Osteoblast (primary cell): ENCODE measurements at places on chromosomes 13 and 19.

DNA sequence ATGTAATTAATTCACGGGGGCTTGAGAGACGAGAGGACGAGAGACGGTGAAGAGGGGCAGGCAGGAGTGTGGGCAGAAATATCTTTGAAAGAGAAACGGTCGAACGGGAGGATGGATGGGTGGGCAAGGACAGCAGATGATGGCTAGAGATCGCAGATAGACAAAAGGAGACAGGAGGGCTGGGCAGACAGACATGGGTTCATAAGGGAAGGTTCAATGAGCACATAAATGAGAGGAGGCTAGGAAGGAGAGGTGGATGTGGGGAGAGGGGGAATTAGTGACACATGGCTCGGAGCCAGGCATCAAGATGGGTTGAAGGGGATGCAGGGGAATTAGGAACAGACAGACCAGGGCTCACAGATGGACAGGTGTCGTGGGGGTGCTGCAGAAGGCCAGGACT lies 1.1 kb downstream of the SYT3 start:
- DNase-seq, result peak; percentile 81

DNA sequence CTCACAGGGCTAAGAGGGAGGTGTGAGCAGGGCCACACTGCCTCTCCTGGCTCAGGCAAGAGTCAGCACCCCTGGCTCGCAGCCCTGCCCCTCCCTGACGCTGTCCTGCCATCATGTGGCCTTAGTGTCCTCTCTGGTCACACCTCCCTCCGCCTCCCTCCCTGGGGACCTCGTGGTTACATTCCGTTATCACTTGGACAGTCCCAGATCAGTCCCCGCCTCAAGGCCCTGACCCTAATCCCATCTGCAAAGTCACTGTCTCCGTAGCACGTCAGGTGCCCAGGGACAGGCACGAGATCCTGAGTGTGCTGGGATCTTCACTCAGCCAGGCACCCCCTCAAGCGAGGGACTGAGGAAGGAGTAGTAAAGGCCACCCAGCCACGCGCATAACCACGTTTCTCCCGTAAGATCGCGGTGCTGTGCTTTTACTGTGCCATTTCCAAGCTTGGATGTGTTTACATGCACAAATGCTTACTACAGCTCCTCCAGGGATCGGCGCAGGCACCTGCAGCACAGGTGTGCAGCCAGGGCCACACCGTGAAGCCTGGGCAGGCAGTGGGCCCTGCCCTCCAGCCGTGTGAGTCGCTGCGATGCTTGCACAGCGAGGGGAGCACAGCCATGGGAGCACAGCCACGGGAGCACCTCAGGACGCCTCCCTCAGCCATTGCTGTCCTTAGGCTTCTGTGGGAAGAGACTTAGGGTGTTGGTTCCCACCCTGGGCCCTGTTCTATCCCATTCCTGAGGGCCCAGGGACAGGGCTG lies 10.7 kb upstream of the TMEM255B start:
- DNase-seq, result peak; percentile 55

DNA sequence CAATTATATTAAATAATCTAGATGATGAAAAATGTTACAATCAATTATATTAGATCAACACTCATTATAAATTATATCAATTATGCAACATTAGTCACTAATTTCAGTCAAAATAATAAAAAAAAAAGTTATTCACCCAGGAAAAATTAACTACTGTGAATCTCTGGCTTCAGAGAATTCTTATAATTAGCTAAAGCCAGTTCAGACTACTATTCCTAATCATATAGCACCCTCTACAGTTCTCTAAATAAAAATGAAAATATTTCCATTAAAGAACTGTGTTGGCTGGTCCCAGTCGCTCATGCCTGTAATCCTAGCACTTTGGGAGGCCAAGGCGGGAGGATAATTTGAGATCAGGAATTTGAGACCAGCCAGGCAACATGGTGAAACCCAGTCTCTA lies 33.0 kb downstream of the XPO4 start:
- no peak for DNase-seq

DNA sequence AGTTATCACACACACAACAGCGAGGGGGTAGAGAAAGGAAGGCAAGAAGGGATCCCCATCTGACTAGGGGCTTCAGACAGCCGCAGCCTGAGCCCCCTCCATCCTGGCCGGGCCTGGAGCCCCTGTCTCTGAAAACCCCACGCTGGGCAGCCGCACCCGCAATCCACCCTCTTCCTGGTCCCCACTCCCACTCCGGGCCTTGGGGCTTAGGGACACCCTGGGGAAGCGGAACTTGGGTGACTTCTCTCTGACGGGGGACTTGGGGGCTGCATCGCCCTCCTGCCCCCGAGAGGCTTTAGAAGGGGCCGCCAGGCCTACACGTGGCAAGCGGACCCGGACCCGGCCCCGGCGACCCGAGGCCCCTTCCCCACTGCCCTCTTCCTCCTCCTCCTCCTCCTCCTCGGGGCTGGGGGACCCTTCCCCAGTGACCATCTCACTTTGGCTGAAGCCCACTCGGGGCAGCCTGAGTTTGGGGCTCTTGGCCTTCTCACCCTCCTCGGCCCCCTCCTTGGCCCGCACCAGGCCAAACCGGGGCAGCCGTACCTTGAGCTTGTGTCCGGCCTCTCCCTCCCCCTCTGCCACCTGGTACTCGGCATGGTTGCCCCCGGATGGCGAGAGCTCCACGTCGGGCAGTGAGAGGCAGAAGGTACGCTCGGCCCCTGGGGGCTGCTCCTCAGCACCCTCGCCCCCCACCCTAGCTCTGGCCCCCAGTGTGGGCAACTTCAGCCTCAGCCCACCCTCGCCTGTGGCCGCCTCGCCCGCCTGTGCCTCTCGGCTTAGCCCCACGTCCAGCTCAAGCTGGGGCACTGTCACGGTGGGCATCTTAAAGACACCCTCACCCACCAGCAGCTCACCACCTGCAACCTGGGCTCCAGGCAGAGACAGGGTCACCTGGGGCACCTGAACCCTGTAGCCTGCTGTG lies 4.2 kb upstream of the HIPK4 start:
- peak; percentile 62 for DNase-seq

DNA sequence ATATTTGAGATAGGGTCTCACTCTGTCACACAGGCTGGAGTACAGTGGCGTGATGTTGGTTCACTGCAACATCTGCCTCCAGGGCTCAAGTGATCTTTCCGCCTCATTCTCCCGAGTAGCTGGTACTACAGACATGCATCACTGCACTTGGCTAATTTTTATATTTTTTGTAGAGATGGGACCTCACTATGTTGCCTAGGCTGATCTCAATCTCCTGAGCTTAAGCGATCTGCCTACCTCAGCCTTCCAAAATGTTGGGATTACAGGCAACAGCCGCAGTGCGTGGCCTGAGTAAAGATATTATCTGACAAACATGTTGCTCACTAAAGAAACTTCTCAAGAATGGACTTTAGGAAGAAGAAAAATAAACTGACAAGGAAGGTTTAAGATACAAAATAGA lies 125.4 kb upstream of the ABCC4 start:
- no peak for DNase-seq

DNA sequence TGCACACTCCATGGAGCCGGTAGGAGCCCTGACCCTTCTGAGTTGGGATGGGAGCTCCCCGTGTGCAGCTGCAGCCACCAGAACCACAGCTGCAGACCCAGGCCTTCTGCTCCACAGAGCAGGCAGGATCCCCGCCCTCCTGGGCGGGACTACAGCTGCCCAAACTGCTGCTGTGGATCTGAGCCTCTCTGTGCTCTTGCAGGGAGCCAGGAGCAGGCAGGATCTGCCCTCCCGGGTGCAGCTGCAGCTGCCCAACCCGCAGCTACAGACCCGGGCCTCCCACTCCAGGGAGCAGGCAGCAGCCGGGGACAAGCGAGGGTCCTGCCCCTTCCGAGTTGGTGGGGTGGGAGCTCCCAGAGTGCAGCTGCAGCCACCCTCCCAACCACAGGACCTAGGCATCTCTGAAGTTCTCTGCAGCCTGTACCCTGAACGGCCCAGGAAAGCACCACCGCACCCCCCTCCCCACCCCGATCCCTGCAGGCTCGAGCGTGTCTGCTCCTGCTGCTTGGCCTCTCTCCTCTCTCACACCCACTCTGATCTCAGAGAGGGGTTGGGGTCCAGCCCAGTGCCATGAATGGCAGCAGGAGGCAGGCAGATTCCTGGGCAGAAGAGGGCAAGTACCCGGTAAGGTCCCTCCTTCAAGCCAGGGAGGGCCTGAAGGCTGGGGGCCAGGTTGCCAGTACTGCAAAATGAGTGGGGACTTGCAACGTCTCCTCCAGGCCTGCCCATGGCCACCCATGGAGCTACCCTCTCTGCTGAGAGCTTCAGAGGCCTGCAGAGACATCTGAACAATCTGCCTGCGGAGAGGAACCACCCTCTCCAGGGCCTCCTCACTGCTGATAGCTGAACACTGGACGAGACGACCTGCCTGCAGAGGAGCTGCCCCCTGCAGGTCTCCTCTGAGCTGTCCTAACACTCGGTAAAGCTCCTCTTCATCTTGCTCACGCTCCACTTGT lies 16.4 kb upstream of the EMP3 start:
- DNase-seq, result no peak

DNA sequence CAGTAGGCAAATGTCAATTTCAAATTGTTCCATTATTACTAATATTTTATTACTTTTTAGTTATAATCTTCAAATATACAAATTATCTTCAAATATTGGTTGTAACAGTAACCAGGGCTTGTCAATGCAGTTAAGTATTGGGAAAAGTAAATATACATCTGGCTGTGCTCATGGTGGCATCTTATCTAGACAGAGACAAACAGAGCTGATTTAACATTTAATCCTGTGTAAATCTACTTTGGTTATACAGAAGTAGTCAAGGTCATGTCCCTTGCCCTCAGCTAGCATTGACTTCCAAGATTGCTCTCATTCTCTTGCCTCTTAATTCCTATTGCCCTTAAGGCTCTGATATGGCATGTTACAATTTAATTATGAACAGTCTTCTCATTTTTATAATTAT lies 98.4 kb upstream of the KLHL1 start:
- DNase-seq, result no peak

- DNase-seq, result no peak
These were observed 4.6 kb downstream of the RBM26 start for GRCh38 chr13:79401259-79402070.

DNA sequence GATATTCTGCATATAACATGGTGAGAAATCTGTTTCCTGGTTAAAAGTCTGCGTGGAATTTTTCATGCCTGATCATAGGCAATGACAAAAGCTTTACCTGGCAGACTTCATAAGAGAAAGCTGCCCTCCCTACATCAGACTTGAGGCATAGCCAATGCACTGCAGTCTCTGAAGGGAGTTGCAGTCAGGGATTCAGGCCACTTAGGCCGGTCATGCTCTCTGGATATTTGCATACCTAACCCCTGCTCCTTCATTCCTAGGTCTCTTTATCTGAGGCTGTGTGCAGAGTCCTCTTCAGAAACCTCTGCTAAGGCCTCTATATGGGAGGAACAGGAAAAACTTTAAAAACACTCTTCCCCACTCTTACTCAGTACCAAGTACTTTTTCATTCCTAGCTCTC lies 287.4 kb downstream of the PCDH17 start:
- DNase-seq, result no peak

- no peak for DNase-seq
These were observed 567.5 kb downstream of the MYO16 start for GRCh38 chr13:109196948-109197347.
